Stimulated activated naive CD4-positive, alpha-beta T cell treated with Interleukin-2 at 50 U/mL for 16 hours (primary cell): ENCODE measurements at places on chromosomes 5 and 9.
A peak's percentile ranks its signal among the peaks of the same experiment; 100 is the strongest.

DNA sequence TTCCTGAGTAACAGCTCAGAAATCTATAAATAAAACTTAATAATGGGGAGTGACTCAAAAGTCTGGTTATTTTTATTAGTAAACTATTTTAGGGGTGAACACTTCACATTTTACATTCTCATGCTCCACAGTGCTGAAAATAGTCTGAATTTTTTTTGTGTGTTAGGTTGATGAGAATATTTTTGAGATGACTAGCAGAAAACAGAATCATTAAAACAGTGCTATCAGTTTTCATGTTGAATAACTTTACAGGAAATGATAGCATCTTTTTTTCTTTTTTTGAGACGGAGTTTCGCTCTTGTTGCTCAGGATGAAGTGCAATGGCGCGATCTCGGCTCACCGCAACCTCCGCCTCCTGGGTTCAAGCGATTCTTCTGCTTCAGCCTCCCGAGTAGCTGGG lies 60.3 kb downstream of the TMC1 start:
- DNase-seq: peak; percentile 23

- no peak for DNase-seq
These were observed 6.1 kb upstream of the ERMP1 start for GRCh38 chr9:5838884-5839571.

- DNase-seq: no peak
These were observed 82.2 kb upstream of the SLCO6A1 start for GRCh38 chr5:102581011-102581410.

DNA sequence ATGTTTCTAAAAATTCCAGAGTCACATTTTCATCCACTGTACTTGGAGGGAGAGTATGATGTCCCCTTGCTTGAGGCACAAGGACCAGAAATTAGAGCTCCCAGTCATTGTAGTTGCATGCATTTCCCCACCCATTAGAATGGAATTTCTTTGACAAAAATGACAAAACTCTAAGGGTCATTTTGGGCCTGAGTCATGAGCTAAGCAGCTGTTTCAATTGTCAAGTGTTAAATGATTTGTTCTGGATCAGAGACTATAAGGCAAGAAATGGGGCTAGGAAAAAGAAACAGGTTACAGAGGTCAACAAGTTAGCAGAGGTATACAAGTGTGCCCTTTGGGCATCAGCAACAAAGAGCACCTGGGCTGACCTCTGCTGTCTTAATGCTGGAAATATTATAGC lies 131.2 kb upstream of the IQGAP2 start:
- DNase-seq: no peak

GRCh38 chr5:74254257-74254656 lies 386.3 kb downstream of the ENC1 start:
- no peak for DNase-seq

- DNase-seq: no peak
These were observed 16.1 kb downstream of the CACNA1B start for GRCh38 chr9:137893670-137894069.

DNA sequence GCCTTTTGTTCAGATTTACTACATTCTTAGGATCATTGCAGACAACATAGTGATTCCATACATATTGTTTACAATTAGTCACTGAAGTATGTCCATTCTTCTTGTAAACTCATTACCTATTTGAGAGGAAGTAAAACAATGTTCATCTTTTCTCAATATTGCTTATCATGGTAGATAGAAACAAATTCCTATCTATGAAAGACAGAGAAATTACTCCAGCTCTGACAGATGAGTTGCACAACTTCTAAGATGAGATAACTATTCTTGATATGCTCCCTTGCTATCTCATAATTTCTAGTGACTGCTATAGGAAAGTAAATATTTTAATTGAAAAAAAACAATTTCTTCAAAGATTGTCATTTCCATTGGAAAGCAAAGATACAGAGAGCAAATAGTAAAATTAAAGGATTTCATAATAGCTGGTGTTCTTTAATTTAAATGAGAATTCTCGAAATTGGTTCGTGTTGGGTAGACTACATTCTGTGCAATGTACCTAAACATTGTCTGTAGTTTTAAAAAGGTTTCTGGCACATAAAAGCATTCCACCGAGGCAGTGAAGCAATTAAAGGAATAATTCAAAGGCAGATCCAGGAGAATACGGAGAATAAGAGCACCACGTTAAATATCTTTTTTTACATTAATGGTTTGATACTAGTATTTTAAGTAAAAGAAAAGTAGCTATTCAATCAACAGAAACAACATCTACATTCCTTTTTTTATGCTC lies 1029.1 kb upstream of the ACO1 start:
- DNase-seq: no peak

DNA sequence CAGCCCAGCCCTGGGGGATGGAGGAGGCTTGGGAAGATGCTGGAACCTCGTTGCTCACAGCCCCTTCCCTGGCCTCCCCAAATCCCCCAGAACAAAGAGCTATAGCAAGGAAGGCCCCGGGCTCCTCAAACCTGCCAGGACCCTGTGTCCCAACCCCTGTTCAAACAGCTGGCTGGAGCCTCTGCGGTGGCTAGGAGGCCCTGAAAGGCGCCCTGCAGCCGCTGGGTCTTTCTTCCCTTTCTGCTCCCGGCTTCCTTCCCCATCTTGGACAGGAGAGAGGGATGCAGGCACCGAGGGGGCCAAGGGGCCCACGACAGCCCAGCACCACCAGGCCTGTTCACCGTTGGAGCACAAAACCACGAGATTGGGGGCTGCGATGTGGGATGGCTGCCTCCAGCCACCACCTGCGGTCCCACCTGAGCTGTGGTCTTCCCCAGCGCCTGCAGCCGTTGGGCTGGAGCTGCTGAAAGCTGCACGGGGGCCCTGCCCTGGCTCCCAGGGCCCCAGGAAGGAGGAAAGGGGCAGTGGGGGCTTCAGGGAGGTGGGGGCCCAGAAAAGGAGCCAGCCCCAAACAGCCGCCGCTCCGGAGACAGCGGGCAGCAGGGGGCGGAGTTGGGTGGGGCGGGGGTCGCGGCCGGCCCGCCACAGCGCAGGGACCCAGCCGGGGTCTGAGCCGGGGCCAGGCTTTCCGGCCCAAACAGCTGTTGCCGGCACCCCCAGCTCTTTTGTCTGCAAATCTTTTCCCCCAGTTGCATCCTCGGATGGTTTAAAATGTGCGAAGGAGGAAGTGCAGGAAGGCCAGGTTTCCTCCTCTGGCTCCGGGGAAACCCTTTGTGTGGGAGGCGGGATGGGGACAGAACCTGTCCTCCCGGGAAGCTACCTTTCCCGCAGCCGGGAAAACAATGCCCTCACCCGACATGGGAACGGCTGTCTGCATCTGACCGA lies 16.1 kb downstream of the NOTCH1 start:
- DNase-seq: no peak

- no peak for DNase-seq
These were observed 454.6 kb downstream of the CETN3 start for GRCh38 chr5:89954916-89955315.

DNA sequence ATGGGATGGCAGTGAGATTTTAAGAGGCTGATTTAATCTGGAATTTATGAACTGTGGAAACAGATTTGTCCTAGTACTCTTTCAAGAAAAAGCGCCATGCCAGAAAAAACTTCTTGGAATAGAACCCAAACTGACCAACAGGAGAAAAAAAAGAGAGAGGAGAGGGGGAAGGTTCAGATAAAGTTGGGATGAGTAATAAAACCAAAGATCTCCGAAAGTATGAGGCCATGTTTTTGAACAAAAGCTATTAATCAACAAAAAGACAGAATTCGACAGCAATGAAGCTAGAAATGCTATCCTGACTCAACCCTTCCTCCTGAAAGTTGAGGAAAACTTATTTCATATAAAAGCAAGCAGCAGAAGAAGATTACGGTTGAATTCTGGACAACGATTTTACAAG lies 135.5 kb downstream of the CEMIP2 start:
- DNase-seq: no peak

- DNase-seq: no peak
These were observed 123.5 kb downstream of the SCAMP1 start for GRCh38 chr5:78483809-78484521.

DNA sequence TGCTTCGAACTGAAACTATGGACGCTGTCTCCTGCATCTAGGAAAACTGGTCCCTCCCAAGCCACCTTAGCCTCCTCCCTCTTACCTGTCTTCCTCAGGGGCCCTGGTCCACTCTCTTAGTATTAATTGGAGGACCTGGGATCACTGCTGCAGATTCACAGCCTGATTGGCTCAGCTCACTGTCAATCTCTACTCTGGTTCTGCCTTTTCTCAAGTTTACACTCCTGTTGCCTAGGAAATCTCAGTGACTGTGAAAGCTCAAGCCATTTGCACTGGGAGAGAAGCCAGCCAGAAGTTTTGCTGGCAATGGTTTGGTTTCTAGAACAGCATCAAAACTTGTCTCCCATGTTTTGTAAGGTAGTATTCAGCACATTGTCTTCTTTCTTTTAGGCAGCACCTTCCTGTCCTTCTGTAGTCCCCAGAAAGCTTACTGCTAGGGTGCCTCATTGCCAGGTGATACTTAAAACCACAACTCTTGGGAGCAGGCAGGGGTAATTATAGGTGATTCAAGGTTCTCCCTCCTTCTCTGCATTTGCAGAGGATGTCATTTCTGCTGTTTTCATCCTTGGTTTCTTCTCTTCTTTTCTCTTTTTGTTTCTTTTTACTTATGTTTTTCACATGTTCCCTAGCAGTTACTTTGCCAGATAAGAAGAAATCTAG lies at the start of gene CAPSL:
TSS of gene CAPSL (minus strand) at position 55 of the 660 bp plus-strand sequence. CDS start 17,502 bp downstream, outside the sequence.
- DNase-seq: no peak

GRCh38 chr9:125747765-125748445 lies 732 bp downstream of the PBX3 start:
- DNase-seq: peak; percentile 9

GRCh38 chr5:141477815-141478214 lies 2.0 kb downstream of the PCDHGC3 start:
- DNase-seq: no peak

DNA sequence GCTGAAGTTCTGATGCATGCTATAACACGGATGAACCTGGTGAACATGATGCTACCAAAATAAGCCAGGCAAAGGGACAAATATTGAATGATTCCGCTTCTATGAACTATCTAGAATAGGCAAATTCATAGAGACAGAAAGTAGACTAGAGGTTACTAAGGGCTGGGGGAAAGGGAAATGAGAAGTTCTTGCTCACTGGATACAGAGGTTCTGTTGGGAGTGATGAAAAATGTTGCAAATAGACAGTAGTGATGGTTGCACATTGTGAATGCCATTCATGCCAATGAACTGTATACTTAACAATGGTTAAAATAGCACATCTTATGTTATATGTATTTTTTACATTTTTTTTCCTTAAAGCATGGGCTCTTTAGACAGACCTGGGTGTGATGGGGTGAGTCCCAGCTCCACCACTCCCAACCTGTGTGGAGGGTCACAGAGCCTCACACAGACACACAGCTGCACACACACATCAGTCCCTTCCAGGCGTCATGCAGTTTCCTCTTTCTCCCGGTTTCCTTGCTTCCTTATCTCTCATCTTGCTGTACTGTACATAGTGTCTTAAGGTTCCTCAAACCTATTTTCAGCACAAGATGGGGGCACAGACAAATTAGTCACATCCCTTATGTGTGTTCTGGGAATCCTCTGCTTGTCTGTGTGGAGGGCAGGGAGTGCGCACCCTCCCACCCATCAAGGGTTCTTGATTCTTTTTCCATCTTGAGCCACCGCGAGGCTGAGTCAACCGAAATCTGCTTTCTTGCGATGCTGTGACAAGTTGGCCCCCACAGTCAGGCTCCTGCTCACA lies 192.9 kb downstream of the CRB2 start:
- peak; percentile 38 for DNase-seq

GRCh38 chr5:149707097-149707496 lies 23.0 kb upstream of the PPARGC1B start:
- no peak for DNase-seq

GRCh38 chr9:111833941-111834340 lies 39.2 kb upstream of the SHOC1 start:
- DNase-seq: no peak

GRCh38 chr5:152269533-152269932 lies 135.5 kb downstream of the NMUR2 start:
- DNase-seq: no peak

DNA sequence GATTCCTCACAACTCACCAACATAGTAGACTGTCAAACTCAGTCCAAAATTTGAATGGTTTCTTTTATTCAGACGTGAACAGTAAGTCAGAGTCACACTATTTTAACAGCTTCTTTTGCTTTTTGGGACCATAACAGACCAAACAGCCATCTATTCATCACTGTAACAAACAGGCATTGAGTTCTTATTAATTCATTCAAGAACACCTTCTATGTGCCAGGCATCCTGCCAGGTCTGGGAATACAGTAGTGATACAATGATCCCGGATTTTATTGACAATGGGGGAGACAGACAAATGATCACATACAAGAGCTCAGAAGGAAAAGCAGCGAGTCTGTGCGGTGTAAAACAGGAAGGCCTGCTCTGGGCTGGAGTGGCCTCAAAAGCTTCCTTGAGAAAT lies 153.3 kb upstream of the ERCC6L2 start:
- no peak for DNase-seq

GRCh38 chr5:149161026-149161687 lies 19.9 kb downstream of the ABLIM3 start:
- no peak for DNase-seq

DNA sequence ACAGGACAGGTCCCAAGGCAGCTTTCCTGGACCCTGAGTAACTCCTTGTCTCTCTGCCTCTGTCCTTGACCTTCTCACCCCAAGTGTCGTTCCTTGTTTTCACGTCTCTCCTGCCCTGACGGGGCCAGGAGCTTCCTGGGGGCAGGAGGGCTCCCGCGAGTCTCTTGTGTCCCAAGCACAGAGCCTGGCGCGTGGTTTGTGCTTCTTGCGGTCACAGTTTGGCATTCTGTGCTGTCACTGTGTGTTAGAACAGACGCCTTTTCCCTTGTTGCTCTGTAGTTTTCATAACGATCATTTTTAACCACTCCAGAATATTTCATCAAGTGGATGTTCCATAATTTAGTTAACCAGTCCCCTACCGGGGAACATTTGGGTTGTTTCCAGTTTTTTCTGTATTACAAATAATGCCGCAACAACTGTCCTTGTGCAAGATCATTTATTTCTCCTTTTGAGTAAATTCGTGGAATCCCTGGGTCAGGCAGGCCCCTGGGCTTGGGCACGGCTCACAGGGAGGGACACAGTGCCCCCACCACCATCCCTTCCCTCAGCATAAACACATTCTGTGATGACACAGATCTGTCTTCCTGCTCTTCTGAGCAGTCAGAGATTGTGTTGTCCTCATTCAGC lies 71.9 kb downstream of the TSPAN17 start:
- DNase-seq: no peak

- DNase-seq: no peak
These were observed 36.9 kb upstream of the RXRA start for GRCh38 chr9:134289241-134289875.

DNA sequence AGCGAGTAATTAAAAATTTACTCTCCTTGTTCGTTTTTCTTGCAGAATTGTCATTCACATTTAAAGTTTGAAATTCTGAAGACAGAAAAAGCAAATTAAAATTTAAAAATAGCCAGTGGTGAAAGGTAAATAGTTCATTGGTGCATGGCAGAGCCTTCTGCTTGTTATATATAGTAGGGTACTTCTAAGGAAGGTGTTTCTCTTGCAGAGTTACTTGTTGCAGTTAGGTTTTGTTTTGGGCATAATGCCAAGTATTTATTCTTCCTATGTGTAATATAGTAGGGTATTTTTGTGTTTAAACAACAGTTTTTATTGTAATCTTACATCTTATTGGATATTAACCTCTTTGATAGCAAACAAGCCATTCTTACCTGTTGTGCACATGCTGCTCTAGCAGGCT lies 179.4 kb downstream of the KDM4C start:
- DNase-seq: no peak

- DNase-seq: no peak
These were observed 47.1 kb upstream of the RAI14 start for GRCh38 chr5:34608859-34609648.

GRCh38 chr5:83322273-83322924 lies 149.1 kb upstream of the VCAN start:
- no peak for DNase-seq
